ENCODE measurements at places on chromosomes 2 and 18. TPM values are rescaled to one million over a fixed set of nuclear protein-coding genes. Genes with fewer than 3 reads are reported as not detected.

The AQP12B gene
- not detected for total RNA-seq

- DNase-seq: no peak
- no peaks in the 10 kb centered on the region for H3K36me3 ChIP-seq
- no peak overlapping the region for H3K4me3 ChIP-seq
- no peaks in the 10 kb centered on the region for H3K4me1 ChIP-seq
Measured at GRCh38 chr2:200063155-200063554, 107.8 kb downstream of the MAIP1 start.

- H3K27ac ChIP-seq: no peak overlapping the region
- no peak for DNase-seq
- H3K27me3 ChIP-seq: no peaks in the 10 kb centered on the region
Measured at GRCh38 chr2:208274748-208275147, 8.7 kb downstream of the PIKFYVE start.

The SERPINB7 gene
- total RNA-seq: not detected

GRCh38 chr2:218320704-218321336, 28.5 kb upstream of the TMBIM1 start:
- no peaks in the 10 kb centered on the region for H3K27me3 ChIP-seq
- no peak overlapping the region for H3K4me3 ChIP-seq
- DNase-seq: no peak
- H3K27ac ChIP-seq: no peak overlapping the region
- no peaks in the 10 kb centered on the region for H3K36me3 ChIP-seq
- peaks cover 37% of the 10 kb centered on the region for H3K4me1 ChIP-seq

The RAB31 gene
- total RNA-seq: 9.5 TPM

The CD207 gene
- total RNA-seq: 0.16 TPM

The ANKRD29 gene
- total RNA-seq: 8.2 TPM

DNA sequence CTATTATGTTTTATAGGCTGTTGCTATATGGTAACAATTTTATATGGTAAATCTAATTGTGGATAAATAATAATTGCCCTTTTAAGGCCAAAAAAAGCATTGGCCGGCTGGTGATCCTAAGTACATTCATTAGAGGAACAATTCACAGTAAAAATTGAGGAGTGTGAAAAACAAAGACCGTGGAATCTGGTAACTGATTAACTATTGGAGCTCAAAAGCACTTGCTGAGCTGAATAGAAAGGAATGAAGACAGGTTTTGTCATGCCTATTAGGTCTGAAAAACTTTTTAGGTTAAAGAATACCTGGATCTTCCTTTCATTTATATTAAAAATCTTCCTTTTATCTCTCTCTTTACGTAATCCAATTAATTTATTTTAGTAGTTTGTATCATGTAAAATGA, 18.5 kb upstream of the RBBP8 start:
- no peak overlapping the region for H3K27ac ChIP-seq
- no peak for DNase-seq
- peaks cover 25% of the 10 kb centered on the region for H3K4me1 ChIP-seq
- no peaks in the 10 kb centered on the region for H3K27me3 ChIP-seq
- no peak overlapping the region for H3K4me3 ChIP-seq

GRCh38 chr2:29528891-29529520, 392.4 kb downstream of the ALK start:
- no peak overlapping the region for H3K27ac ChIP-seq
- no peaks in the 10 kb centered on the region for H3K27me3 ChIP-seq
- H3K4me3 ChIP-seq: no peak overlapping the region
- DNase-seq: no peak

The FEV gene
- total RNA-seq: not detected

The PSMA8 gene
- not detected for total RNA-seq

GRCh38 chr2:113390124-113390849, 47.2 kb upstream of the ZNG1B start:
- peak; percentile 84 for DNase-seq
- H3K36me3 ChIP-seq: no peaks in the 10 kb centered on the region
- H3K27me3 ChIP-seq: no peaks in the 10 kb centered on the region

DNA sequence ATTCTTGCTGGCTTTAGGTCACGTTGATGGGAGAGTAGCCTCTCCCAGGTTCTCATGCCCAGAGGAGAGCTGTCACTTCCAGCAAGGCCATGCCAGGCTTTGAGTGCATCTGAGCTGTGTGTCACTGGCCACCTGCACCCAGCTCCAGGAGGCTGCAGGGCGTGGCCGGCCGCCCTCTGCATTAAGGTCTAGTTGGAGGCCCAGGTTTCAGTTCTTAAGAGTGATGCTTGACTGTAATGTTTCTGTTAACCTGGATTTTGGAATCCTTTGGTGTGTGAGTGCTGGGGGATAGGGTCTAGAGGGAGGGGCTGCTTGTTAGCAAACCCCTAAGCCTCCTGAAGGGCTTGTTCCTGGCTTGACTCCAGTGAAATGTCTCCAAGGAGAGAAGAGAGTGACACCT, 140.1 kb downstream of the ACOXL start:
- H3K36me3 ChIP-seq: no peaks in the 10 kb centered on the region
- no peak overlapping the region for H3K4me3 ChIP-seq
- no peaks in the 10 kb centered on the region for H3K4me1 ChIP-seq
- no peak for DNase-seq

GRCh38 chr2:112607680-112608438, 23.4 kb downstream of the CHCHD5 start:
- no peak for DNase-seq
- no peaks in the 10 kb centered on the region for H3K27me3 ChIP-seq
- H3K4me3 ChIP-seq: no peak overlapping the region

- H3K4me3 ChIP-seq: no peak overlapping the region
- no peaks in the 10 kb centered on the region for H3K4me1 ChIP-seq
- H3K36me3 ChIP-seq: no peaks in the 10 kb centered on the region
- H3K27me3 ChIP-seq: no peaks in the 10 kb centered on the region
- no peak overlapping the region for H3K27ac ChIP-seq
Measured at GRCh38 chr18:28494151-28494550, 317.2 kb upstream of the CDH2 start.

GRCh38 chr2:240246173-240246820, 105.8 kb upstream of the OTOS start:
- peak overlapping the region; percentile 20 for H3K27ac ChIP-seq
- no peaks in the 10 kb centered on the region for H3K36me3 ChIP-seq
- peaks cover 16% of the 10 kb centered on the region for H3K4me1 ChIP-seq
- H3K4me3 ChIP-seq: no peak overlapping the region
- no peaks in the 10 kb centered on the region for H3K27me3 ChIP-seq

The PCARE gene
- total RNA-seq: not detected

DNA sequence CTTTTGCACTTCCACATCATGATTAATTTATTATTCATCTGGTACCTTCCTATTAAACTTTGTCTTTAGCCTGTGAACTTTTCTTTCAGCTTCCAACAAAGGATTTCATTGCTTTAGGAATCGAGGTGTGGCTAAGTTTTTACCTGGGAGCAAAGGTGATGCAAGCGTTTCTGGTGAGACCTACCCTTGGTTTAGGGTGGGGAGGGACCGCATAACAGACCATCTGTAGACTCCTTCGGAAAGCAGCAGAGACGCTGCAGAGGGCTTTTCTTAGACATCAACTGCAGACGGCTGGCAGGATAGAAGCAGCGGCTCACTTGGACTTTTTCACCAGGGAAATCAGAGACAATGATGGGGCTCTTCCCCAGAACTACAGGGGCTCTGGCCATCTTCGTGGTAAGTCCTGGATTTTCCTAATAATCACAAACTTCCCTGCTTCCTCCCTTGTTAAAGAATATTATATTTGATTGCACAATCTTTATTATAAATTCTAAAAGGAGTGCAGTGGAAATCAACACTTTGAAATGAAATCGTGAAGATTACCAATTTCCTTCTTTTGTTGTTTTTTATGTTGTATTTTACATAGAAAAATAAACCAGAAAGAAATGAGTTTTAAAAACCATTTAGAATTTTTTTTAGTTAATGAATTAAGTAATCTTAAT, at the start of gene DSG3:
Gene DSG3, plus strand, starts transcription at position 212 of the 662 bp plus-strand sequence. Its CDS starts 137 bp downstream, at position 349.
- DNase-seq: no peak
- H3K4me3 ChIP-seq: no peak within 1 kb of the TSS
- no peak within 1 kb of the TSS for H3K27ac ChIP-seq
- H3K4me1 ChIP-seq: no peaks in the 10 kb centered on the region
- no peaks in the 10 kb centered on the region for H3K36me3 ChIP-seq

- H3K4me3 ChIP-seq: no peak overlapping the region
- no peak overlapping the region for H3K27ac ChIP-seq
- no peak for DNase-seq
- no peaks in the 10 kb centered on the region for H3K36me3 ChIP-seq
- no peaks in the 10 kb centered on the region for H3K27me3 ChIP-seq
Measured at GRCh38 chr2:86411396-86411795, 29.8 kb upstream of the KDM3A start.

DNA sequence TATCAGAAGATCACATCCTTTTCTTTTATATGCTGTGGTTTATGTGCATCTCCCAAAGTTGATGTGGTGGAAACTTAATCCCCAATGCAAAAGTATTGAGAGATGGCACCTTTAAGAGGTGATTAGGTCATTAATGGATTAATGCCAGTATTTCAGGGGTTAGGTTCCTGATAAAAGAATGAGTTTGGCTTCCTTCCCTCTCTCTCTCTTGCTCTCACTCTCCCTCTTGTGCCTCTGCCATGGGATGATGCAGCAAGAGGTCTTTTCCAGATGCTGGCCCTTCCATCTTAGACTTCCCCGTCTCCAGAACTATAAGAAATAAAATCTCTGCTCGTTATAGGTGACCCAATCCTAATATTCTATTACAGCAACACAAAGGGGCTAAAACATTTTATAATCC, 85.0 kb downstream of the TTC27 start:
- H3K4me3 ChIP-seq: no peak overlapping the region
- no peaks in the 10 kb centered on the region for H3K27me3 ChIP-seq
- no peaks in the 10 kb centered on the region for H3K36me3 ChIP-seq
- DNase-seq: no peak

- no peak overlapping the region for H3K4me3 ChIP-seq
- no peak for DNase-seq
- H3K36me3 ChIP-seq: no peaks in the 10 kb centered on the region
- no peaks in the 10 kb centered on the region for H3K4me1 ChIP-seq
Measured at GRCh38 chr2:110707386-110707965, 24.9 kb upstream of the ACOXL start.

GRCh38 chr2:58633613-58634365, 392.7 kb upstream of the FANCL start:
- H3K27me3 ChIP-seq: no peaks in the 10 kb centered on the region
- no peak for DNase-seq
- peaks cover 39% of the 10 kb centered on the region for H3K4me1 ChIP-seq
- H3K36me3 ChIP-seq: no peaks in the 10 kb centered on the region
- H3K4me3 ChIP-seq: no peak overlapping the region

- no peak overlapping the region for H3K27ac ChIP-seq
- DNase-seq: no peak
- H3K4me1 ChIP-seq: peaks cover 6% of the 10 kb centered on the region
- no peaks in the 10 kb centered on the region for H3K27me3 ChIP-seq
- no peaks in the 10 kb centered on the region for H3K36me3 ChIP-seq
- H3K4me3 ChIP-seq: no peak overlapping the region
Measured at GRCh38 chr18:3405713-3406112, 44.3 kb upstream of the TGIF1 start.

DNA sequence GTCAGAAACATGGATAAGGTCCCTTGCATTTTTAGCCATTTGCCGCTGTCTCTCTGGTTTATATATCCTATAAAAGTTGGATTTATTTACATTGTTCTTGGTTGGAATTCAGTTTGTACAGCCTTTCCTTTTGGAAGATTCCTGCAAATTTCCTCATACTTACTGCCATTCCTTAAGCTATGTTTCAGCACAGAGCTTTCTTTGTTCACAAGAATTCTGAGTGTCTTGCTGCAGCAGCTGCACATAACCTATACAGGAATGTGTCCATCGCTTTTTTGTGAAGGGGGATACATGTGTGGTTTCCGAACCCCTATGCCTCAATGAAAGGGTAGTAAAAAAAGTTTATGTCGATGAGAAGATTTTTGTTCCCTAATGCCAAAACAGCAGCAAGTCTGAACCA, 48.3 kb upstream of the CCDC68 start:
- H3K36me3 ChIP-seq: no peaks in the 10 kb centered on the region
- H3K4me1 ChIP-seq: no peaks in the 10 kb centered on the region
- H3K27ac ChIP-seq: peak overlapping the region; percentile 33
- H3K27me3 ChIP-seq: no peaks in the 10 kb centered on the region
- no peak for DNase-seq

The CD8B2 gene
- total RNA-seq: 0.09 TPM

GRCh38 chr18:3279201-3280185, 17.6 kb downstream of the MYL12B start:
- no peak for DNase-seq

GRCh38 chr2:129117434-129117833, 798.8 kb upstream of the HS6ST1 start:
- DNase-seq: no peak
- no peaks in the 10 kb centered on the region for H3K27me3 ChIP-seq
- H3K36me3 ChIP-seq: no peaks in the 10 kb centered on the region
- no peaks in the 10 kb centered on the region for H3K4me1 ChIP-seq
- H3K27ac ChIP-seq: no peak overlapping the region

The CTAGE1 gene
- not detected for total RNA-seq

The ANKRD30BL gene
- not detected for total RNA-seq

DNA sequence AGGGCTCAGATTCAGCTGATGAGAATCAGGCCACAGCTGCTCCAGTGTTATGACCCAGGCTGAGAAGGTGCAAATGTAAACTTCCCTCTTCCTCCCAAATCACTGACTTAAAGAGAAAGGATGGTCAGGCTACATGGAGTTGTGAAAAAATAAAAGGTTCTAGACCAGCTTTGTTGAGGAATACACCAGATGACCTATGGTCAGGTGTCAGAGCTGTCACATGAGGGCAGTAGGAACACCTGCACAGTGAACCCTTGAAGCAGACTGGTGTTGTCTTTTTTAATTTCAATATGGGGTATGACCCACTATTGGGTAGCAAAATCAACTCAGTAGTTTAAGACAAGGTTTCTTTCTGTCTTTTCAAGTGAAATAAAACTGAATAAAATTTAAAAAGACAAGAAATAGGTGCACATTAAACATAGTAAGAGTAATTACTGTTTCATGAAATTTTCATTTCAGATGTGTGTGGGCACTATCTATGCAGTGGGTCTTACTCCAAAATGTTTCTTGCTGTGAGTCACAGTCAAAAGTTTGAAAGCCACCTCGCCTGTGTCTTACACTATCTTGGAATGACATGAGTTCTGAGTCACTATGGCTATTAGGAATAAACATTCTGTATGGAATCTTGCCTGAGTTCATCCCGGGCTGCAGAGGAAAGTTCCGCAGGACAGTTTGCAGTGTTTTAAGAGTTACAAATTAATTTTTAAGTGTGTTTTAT, 83.6 kb downstream of the ACVR1 start:
- H3K27ac ChIP-seq: no peak overlapping the region
- no peaks in the 10 kb centered on the region for H3K4me1 ChIP-seq
- H3K27me3 ChIP-seq: no peaks in the 10 kb centered on the region
- DNase-seq: no peak
- no peak overlapping the region for H3K4me3 ChIP-seq
- H3K36me3 ChIP-seq: no peaks in the 10 kb centered on the region

DNA sequence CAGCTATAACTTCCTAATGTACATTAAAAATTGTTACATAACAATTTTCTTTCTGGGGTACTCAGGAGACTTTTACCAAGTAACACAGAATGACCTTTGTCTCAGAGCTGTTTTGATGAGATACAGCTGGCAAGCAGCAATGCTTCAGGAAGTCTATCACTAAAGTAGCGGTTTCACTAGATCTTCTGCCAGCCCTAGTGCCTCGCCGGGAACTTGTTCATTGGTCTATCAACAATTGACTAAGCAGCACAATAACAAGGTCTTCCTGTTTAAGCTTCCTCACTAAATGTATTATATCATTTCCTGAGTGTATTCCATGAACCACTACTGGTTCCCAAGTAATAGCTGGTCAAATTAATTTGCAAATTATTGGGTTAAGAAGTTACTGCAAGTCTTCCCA, 69.2 kb downstream of the TRIP12 start:
- H3K4me3 ChIP-seq: no peak overlapping the region
- no peak overlapping the region for H3K27ac ChIP-seq
- no peak for DNase-seq
- peaks cover 9% of the 10 kb centered on the region for H3K4me1 ChIP-seq
- H3K27me3 ChIP-seq: no peaks in the 10 kb centered on the region

GRCh38 chr2:19973466-19973865, 16.4 kb downstream of the WDR35 start:
- no peak overlapping the region for H3K4me3 ChIP-seq
- no peaks in the 10 kb centered on the region for H3K27me3 ChIP-seq
- H3K4me1 ChIP-seq: no peaks in the 10 kb centered on the region
